ENCODE measurements at places on chromosomes 5 and 9. TPM values are rescaled to one million over a fixed set of nuclear protein-coding genes. Genes with fewer than 3 reads are reported as not detected.

Gene JAKMIP2
- 1.3 TPM for total RNA-seq

Gene HOMER1
- 6.8 TPM for total RNA-seq

Gene PDE6A
- under 0.01 TPM for total RNA-seq

Gene THBS4
- total RNA-seq, result 1.5 TPM

Gene SV2C
- not detected for total RNA-seq

Gene PSAT1
- 115 TPM for total RNA-seq

Gene ZDHHC11
- total RNA-seq, result 2.5 TPM

Gene SLCO6A1
- not detected for total RNA-seq

Gene CARD19
- total RNA-seq, result 72.7 TPM

Gene SPINK5
- not detected for total RNA-seq

Gene FOXD1
- total RNA-seq, result 0.77 TPM

Gene SLC36A2
- total RNA-seq, result not detected

Gene IL31RA
- 2.6 TPM for total RNA-seq

Gene SPAG8
- 1.3 TPM for total RNA-seq

Gene FABP6
- total RNA-seq, result not detected

Gene BHMT2
- 20.3 TPM for total RNA-seq

Gene LMNB1
- 11.6 TPM for total RNA-seq

Gene GRXCR2
- total RNA-seq, result not detected

Gene SCGB3A2
- not detected for total RNA-seq

Gene FAM114A2
- total RNA-seq, result 34.2 TPM

Gene MLANA
- total RNA-seq, result not detected

Gene F12
- under 0.01 TPM for total RNA-seq

Gene CDK7
- total RNA-seq, result 43.7 TPM

Gene C5orf52
- not detected for total RNA-seq

Gene CARD9
- total RNA-seq, result 1.0 TPM

Gene ECM2
- total RNA-seq, result 6.8 TPM

Gene ZCCHC9
- total RNA-seq, result 34.9 TPM

Gene LMX1B
- not detected for total RNA-seq

Gene ASS1
- total RNA-seq, result 223 TPM

Gene TPRN
- total RNA-seq, result 5.1 TPM

Gene INSL4
- total RNA-seq, result not detected

Gene ELAVL2
- under 0.01 TPM for total RNA-seq

Gene PCDHB8
- 0.26 TPM for total RNA-seq

Gene SPINK6
- not detected for total RNA-seq

Gene NUP214
- total RNA-seq, result 12.2 TPM

Gene BTNL9
- total RNA-seq, result not detected

Gene PCDHGA6
- 4.8 TPM for total RNA-seq

Gene IFNK
- not detected for total RNA-seq

Gene DBH
- not detected for total RNA-seq

Gene C7
- total RNA-seq, result under 0.01 TPM

Gene GARNL3
- total RNA-seq, result 6.4 TPM

Gene ZFP2
- total RNA-seq, result 2.8 TPM

Gene CAMK2A
- total RNA-seq, result 0.77 TPM

Gene ATP6V1G1
- 102 TPM for total RNA-seq

Gene BTNL8
- not detected for total RNA-seq

Gene IL5
- not detected for total RNA-seq

Gene ANXA1
- total RNA-seq, result 578 TPM

Gene OR1J2
- 0.33 TPM for total RNA-seq

Gene EFNA5
- total RNA-seq, result 3.5 TPM

Gene SREK1IP1
- 13.5 TPM for total RNA-seq

Gene PCDHB9
- total RNA-seq, result 0.99 TPM

Gene SEMA5A
- total RNA-seq, result 17.7 TPM

Gene ARRDC3
- 87.1 TPM for total RNA-seq

Gene STKLD1
- total RNA-seq, result 0.99 TPM

Gene SLC6A18
- total RNA-seq, result not detected

Gene GMCL2
- under 0.01 TPM for total RNA-seq

All from fibroblast of lung (primary cell).